ENCODE measurements at places on chromosomes 12 and 14. TPM values are rescaled to one million over a fixed set of nuclear protein-coding genes. Genes with fewer than 3 reads are reported as not detected.

DNA sequence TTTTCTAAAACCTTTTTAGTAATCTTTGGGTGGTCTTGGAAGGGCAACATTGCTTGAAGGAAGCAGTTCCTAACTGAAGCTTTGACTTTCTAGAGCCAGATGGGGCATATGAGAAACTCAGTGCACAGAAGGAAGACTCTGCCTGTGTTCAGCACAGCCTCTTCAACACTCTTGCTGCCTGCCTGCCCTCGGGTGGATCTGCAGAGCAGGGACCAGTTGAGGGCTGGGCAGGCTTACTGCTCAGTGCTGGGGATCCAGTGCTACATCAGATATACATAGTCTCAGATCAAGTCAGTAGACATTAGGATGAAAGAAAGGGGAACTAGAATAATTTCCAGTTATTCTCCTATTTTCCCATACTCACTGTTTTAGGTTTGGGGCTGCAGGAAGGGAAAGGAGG is 29.5 kb upstream of the TMX1 start:
- DNase-seq, result no peak

The FGF23 gene
- total RNA-seq, result not detected

The SLC17A8 gene
- total RNA-seq, result not detected

The TMEM179 gene
- total RNA-seq, result 7.9 TPM

DNA sequence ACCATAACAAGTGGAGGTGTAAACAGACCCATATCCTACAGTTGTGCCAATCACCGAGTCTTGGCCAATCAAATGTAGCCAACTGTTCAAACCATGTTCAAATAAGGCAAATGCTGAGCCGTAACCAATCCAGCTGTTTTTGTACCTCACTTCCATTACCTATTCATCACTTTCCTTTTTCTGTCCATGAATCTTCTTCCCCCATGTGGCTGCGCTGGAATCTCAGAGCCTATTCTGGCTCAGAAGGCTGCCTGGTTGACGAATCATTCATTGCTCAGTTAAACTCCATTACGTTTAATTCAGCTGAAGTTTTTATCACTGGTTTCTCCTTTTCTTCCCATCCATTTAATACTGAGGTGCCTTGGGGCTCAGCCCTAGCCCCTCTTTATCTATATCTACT is 71.1 kb downstream of the TBC1D30 start:
- DNase-seq, result no peak

GRCh38 chr12:45234139-45234865 is 18.4 kb downstream of the ANO6 start:
- no peak for DNase-seq

DNA sequence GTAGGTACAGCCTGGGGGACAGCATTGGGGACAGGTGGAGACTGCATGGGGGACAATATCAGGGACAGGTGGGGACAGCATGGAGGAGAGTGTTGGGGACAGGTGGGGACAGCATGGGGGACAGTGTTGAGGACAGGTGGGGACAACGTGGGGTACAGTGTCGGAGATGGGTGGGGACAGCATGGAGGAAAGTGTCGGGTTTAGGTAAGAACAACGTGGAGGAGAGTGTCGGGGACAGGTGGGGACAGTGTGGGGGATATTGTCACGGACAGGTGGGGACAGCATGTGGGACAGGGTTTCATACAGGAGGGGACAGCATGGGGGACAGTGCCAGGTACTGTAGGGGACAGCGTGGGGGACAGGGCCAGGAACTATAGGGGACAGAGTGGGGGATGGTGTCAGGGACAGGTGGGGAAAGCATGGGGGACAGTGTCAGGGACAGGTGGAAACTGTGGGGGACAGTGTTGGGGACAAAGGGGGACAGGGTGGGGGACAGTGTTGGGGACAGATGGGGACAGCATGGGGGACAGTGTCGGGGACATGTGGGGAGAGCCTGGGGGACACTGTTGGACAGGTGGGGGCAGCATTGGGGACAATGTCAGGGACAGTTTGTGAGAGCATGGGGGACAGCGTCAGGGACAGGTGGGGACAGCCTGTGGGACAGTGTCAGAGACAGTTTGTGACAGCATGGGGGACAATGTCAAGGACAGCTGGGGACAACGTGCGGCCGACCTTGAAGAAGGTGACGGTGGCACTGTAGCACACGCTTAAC is 213.1 kb downstream of the TMEM121 start:
- DNase-seq, result no peak

DNA sequence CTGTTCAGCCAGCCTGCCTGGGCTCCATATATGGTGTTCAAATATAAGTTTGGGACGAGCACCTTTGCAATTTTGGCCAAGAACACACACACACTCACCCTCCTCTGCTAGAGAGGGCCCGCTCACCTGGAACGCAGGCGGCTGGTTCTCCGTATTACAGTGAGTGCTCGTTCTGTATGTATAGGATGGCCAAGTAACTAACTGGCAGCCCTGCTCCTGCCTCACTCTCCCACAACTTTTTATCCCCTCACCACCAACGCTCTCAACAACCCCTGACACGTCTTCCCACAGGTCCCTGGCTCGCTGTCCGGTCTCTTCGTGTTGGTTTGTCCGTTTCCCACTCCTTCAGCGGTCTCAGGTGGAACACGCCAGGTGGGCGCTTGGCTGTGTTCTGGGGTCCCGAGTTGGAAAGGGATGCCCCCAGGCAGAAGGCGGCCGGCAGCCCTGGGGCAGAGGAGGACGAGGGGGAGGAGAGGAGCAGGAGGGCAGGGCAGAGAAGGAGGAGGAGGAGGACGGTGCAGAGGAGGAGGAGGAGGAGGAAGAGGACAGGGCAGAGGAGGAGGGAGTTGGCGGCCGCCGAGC is 398 bp upstream of the MSRB3 start:
- no peak for DNase-seq

GRCh38 chr12:99055299-99055698 is 410.2 kb downstream of the APAF1 start:
- no peak for DNase-seq

- no peak for DNase-seq
These were observed 1.9 kb downstream of the PPP1R12A start for GRCh38 chr12:79933043-79933442.

GRCh38 chr12:54058128-54058768 is 4.6 kb downstream of the HOXC4 start:
- no peak for DNase-seq

DNA sequence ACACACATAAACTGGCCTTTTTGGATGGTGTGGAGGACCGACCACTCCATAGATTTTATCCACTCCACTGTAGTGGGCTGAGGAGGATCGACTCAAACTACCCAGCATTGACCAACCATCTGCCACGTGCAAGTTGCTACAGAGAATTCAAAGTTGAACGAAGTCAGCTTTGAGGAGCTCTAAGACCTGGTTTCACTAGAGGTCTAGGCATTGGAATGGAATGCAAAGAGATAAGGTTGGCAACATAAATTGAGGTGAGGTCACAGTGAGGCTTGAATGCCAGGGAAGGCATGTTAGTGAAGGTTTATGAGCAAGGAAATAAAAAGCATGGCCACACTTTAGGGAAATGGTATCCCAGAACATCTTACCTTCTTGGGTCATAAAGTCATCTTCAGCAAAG is 14.5 kb downstream of the VWF start:
- DNase-seq, result no peak

The FAM177A1 gene
- 41.3 TPM for total RNA-seq

GRCh38 chr12:25119020-25119419 is 75.9 kb downstream of the DNAI7 start:
- DNase-seq, result no peak

The FAM181A gene
- not detected for total RNA-seq

- DNase-seq, result no peak
These were observed 18.1 kb downstream of the FAM186B start for GRCh38 chr12:49587174-49587908.

The HOXC12 gene
- not detected for total RNA-seq

DNA sequence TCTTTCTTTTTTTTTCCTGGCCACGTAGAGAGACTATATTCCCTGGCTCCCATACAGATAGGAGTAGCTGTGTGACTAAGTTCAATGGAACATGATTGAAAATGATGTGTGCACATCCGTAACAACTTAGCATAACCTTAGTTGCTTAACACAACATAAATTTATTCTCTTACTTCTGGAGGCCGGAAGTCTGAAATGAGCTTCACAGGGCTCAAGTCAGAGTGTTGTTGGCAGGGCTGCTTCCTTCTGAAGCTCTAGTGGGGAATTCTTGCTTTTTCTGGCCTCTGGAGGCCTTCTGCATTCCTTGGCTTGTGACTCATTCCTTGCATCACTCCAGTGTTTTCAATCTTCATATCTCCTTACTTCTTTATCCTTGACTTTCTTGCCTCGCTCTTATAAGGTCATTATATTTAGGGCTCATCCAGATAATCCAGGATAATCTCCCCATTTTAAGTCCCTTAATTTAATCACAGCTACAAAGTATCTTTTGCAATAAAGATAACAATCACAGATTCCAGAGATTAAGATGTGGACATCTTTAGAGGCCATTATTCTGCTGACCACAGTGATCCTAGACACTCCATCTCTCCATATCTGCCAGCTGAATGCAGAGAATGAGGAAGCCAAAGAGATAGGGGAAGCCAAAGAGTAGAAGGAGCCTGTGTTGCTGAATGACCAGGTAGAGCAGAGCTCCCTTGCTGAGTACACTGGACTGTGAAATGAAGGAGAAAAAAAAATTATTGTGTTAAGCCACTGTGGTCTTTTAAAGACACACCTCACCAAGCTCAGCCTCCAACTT is 21.0 kb upstream of the SNX6 start:
- DNase-seq, result no peak

The AQP5 gene
- total RNA-seq, result not detected

DNA sequence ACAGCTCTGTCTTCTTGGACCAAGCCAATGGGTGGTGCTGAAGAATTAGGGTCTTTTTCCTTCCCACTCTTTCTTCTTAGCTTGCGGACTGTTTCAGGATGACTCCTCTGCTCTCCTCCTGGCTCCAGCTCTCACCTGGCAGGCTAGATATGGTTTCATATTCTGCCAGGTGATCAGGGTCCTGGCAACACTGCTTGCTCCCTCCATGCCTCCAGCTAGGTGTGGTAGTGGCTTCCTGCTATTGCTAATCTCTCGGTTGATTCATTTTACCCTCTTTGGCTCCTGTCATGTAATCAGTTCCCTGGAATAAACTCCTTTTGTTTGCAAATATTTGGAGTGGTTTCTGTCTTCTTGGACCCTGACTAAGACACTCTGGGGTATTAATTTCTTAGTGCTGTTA is 4.3 kb upstream of the GZMH start:
- DNase-seq, result no peak

The PTPRO gene
- total RNA-seq, result 0.49 TPM

The PZP gene
- total RNA-seq, result not detected

DNA sequence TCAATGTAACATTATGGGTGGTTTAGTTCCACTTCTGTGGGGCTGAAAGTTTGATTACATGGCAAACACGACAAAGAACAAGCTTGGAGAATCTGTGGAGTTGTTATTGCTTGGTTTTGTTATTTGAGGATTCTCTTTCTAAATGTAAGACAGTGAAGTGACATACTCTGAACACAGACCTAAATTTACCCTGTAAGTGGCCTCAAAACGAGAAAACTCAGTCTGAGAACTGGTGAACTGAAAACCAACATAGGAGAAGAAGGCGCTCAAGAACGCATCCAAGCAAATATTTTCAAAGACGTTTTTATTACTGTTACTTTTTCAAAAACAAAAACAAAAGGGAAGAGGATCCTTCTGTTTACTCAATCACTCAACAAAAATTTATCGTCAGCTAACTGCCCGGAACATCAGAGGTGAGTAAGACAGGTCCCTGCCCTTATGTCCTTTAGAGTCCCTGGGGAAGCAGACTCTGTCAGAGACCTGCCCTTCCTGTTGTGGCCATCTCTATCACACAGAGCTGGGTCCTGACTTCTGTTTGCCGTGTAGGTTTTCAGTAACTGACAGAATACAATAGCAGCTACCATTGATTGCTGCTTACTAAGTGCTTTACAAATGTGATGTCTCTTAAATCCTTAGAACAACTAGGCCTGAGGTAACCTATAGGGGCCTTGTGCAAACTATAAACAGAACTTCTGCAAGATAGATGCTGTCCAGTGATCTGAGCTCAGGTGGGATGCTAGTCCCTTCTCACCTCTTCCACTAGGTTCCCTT is 79.3 kb upstream of the C12orf71 start:
- no peak for DNase-seq

DNA sequence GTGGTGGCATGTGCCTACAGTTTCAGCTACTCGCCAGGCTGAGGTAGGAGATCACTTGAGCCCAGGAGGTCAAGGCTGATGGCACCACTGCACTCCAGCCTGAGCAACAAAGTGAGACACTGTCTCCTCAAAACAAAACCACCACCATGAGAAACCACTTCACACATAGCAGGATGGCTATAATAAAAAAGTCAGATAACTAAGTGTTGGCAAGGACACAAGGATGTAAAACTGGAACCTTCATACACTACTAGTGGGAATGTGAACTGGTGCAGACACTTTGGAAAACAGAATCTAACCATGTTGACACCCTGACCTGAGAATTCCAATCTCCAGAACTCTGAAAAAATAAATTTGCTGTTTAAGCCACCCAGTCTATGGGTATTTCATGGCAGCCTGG is 67.7 kb downstream of the ACADS start:
- DNase-seq, result no peak

- no peak for DNase-seq
These were observed 316.8 kb downstream of the CCDC91 start for GRCh38 chr12:28507033-28507432.

DNA sequence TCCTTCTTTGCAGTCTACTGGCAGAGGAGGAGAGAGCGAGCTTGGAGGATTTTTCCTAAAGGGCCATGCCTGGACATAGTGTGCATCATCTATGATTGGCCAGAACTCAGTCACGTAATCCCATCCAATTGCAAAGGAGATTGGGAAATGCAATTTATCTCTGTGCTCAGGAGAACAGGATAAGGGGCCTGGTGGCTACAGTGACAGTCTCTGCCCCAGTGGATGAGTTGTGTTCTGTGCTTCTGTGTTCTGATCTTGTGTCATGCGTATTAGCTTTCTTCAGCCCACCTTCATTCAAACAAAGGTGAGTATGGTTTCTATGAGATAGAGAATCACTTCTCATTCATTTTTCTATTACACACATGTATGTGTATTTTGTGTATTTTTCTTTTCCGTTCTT is 144.3 kb downstream of the NRXN3 start:
- no peak for DNase-seq

DNA sequence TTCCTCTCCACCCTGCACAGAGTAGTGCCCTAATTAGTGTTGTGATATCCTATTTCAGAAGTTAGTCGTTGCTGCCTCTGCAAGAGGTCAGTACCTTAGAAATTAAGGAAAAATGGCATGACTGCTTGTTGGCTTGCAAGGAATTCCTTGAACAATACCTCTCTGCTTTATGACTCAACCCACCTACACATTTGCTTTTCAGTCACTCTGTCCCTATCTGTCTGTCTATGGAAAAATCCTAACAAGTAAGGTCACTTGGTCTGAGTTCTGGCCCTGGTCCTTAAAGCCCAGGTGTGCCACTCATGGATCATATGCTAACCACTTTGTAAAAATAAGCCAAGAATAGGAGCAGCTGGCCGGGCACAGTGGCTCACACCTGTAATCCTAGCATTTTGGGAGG is 116.4 kb upstream of the ATF1 start:
- no peak for DNase-seq

- no peak for DNase-seq
These were observed 2.8 kb downstream of the ZNF219 start for GRCh38 chr14:21095430-21096205.

- no peak for DNase-seq
These were observed 8.5 kb downstream of the ACSS3 start for GRCh38 chr12:81086342-81086741.
